ENCODE measurements at places on chromosomes 7 and 10.

- DNase-seq = no peak
Measured at GRCh38 chr7:105377903-105378302, 10.8 kb downstream of the SRPK2 start.

GRCh38 chr10:116241642-116242410, 31.2 kb downstream of the GFRA1 start:
- DNase-seq = no peak

DNA sequence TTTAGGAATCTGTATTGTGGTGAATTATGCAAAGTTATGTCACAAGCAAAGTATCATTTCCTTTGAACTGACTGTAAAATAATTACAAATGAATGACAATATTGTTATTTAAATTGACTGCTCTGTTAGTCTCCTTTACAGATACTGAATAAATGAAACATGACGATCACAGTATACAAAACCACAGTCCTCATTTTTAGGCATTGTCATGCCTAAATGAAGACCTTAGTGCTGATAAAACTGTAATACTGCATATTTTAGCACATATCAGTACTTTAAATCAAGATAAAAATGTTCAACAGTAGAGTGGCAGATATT, 39.7 kb upstream of the FEZF1 start:
- no peak for DNase-seq

DNA sequence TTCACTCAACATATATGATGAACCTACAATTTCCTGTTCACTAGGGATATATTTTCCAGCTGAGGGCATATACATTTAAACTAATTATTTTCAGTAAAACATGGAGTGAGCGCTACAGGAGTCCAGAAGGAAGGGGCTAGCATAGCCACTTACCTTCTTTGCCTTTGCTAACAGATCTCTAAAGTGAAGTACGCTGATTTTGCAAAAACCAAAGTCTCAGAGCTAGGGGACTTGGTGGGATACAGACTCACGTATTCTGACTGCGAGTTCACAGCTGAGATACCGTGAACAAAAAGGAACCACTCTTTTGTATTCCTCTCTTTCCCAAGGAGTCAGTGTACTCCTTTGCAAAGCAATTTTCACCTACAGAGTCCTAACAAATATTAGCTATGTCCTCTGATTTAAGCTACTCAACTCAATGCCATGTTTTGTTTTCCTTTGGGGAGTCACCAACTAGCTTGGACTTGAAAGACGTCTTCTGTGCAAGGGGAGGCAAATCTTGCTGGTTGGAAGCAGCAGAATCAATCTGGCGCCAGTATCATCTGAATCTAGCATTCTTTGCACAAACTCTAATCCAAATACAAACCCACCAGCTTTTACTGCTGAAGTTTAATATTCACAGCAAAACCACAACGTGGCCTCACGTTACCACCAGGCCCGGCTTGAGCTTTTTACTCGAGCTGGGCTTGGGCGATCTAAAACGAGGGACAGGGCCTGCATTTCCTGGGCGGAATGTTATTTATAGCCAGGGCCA, 657 bp downstream of the CDNF start:
- no peak for DNase-seq

GRCh38 chr10:114081911-114082583, 38.4 kb downstream of the ADRB1 start:
- DNase-seq = no peak

DNA sequence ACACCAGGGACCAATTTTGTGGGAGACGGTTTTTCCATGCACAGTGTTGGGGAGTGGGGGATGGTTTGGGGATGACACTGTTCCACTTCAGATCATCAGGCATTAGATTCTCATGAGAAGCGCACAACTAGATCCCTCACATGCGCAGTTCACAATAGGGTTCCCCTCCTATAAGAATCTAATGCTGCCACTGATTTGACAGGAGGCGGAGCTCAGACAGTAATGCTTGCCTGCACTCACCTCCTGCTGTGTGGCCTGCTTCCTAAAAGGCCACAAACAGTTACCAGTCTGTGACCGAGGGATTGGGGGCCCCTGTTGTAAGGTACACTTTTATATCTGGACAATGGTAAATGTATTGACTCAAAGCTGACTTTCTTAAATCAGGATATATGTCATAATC, 45.6 kb upstream of the TRIL start:
- no peak for DNase-seq

- no peak for DNase-seq
Measured at GRCh38 chr7:77579797-77580196, 42.7 kb downstream of the PTPN12 start.

GRCh38 chr10:99460070-99460469, 29.6 kb upstream of the GOT1 start:
- no peak for DNase-seq

- DNase-seq = no peak
Measured at GRCh38 chr10:59606551-59606961, 103.1 kb downstream of the SLC16A9 start.

- DNase-seq = no peak
Measured at GRCh38 chr10:1190052-1190395, 133.8 kb downstream of the WDR37 start.

- no peak for DNase-seq
Measured at GRCh38 chr10:33732161-33732680, 397.8 kb upstream of the NRP1 start.

DNA sequence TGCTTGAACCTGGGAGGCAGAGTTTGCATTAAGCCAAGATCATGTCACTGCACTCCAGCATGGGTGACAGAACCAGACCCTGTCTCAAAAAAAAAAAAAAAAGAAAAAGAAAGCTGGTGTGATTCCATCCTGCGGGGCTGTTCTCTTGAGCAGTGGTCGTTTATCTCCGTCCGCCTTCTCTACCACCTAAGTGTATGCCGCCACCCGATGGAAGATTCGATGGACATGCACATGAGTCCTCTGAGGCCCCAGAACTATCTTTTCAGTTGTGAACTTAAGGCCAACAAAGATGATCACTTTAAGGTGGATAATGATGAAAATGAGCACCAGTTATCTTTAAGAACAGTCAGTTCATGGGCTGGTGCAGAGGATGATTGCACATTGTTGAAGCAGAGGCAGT, 65.7 kb downstream of the ABRAXAS2 start:
- DNase-seq = no peak

DNA sequence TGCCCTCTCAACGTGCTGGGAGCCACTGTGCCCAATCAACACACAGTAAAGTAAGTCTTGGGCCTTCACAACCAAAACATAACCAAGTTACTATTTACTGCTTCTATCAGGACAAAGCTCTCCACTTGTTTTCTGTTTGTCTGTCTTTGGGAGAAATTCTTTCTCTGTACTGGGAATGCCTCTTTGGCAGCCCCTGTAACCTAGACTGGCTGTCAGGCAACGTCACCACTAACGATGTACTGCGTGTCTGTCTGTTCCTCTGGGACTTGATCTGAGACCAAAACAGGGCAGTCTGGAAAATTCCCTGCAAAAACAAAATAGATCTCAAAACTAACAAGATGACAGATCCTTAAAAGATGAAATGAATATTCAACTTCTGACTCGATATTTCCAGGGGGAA, 113.0 kb downstream of the SMURF1 start:
- DNase-seq = no peak

DNA sequence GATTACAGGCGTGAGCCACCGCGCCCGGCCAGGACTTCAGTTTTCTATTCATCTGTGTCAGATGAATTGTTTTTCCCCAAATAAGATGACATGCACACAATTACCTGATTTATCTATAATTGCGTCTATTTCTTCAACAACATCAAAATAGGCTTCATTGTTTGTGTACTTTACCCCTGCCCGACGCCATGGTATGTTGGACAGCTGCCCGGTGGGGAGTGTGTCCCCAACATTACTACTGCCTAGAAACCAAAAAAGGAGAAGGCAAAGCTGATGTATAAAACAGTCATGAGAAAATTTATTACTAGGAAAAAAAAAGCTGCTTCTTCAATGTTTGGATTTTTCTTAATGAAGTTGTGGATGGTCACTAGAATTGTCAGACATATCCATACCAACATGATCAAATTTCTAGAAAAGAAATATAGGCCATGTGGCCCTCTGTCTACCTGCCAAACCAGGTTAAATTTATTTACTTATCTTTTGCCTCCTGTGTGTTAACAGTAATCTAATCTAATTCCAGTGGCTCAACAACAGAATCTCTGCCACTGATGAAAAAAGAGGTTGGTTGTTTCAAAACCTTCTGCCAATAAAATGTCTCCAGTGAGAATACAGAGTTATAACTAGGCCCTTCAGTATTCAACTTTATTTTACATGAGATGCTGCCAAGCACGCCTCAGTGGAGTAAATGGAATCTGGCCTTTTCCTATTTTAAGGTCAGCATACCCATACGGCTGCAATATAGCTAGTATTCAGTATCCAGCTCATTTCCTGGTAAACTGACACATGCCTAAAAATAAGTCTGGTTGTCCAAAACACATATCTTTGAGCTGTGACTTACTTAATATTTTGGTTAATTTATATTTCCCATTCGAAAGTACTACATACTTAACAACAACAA, 16.5 kb downstream of the AP3M1 start:
- no peak for DNase-seq

DNA sequence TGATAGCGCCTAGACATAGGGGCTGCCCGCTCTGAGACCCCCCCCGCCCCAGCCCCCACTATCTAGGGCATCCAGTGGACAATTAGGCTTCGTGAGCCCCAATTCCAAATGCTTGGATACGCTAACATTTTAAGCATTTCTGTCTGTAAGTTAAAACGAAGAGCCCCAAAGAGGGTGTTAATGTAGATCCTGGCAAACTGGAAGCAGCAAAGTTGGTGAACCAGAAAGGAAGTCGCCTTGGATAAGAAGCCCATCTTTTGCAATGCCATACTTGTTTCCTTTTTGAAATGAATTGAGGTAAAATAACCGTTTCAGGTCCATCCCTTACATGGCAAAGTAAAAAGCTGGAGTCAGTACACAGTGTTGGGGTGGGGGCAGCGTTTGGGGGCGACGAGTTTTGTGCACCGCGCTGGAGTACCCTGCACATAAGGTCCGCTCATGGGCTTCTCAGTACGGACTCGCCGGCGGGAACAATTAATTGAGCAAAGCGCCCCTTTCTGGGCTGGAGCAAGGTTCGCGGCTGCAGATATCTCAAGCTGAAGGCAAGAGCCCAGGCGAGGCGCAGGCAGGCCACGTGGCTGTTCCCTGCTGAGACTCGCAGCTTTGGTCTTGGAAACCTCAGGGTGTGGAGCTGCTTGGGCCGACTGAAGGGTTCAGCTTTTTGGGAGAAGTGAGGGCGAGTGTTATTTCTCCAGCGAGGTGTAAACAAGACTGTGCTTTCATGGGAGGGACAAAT, 1.4 kb upstream of the TWIST1 start:
- no peak for DNase-seq

GRCh38 chr10:132350391-132350790, 18.4 kb downstream of the LRRC27 start:
- no peak for DNase-seq

- no peak for DNase-seq
Measured at GRCh38 chr7:30816645-30817370, 45.6 kb downstream of the MINDY4 start.

DNA sequence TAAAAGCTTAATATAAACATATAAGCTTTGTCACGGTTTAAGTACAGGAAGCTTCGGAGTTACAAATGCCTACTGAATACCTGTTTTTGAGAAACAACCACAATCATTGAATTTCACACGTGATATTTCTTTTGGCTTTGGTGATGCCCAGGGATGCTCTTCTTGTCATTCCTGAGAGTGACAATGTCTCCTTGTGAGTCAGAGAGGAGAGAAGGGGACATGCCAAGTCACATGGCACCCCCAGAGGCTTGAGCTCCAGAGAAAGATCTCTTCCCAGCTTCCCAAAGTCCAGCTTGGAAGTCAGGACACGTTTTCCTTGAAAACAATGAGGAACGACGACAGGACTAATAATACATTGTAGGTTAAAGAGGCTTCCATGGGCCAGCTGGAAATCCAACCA, 242.4 kb downstream of the ARHGAP21 start:
- DNase-seq = no peak

GRCh38 chr7:111711426-111712065, 149.3 kb upstream of the IMMP2L start:
- DNase-seq = no peak

DNA sequence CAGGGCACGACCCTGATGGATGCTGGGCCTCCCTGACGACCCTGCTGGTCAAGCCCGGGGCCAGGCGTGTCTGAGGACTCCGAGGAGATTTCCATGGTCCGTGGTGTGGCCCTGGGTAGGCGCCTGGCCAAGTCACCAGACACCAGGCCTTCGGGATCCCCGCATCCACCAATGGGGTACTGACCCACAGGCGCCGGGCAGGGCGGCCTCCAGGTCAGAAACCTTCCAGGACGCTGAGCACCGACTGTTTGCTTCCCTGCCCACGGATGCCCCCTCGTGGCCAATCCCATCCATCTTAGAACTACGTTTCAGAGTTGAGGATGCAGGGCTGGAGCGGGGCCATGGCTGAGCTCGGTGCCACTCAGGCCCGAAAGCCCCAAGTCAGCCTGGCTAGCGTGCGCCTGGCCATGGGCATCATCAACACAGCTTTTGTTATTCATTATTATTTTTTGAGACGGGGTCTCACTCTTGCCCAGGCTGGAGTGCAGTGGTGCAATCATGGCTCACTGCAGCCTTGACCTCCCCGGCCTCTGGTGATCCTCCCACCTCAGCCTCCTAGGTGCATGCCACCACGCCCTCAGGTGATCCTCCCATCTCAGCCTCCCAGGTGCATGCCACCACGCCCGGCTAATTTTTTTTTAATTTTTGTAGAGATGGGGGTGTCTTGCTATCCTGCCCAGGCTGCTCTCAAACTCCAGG, 7.1 kb upstream of the AMZ1 start:
- peak; percentile 40 for DNase-seq

GRCh38 chr7:106895246-106895864, 30.3 kb downstream of the PIK3CG start:
- no peak for DNase-seq

DNA sequence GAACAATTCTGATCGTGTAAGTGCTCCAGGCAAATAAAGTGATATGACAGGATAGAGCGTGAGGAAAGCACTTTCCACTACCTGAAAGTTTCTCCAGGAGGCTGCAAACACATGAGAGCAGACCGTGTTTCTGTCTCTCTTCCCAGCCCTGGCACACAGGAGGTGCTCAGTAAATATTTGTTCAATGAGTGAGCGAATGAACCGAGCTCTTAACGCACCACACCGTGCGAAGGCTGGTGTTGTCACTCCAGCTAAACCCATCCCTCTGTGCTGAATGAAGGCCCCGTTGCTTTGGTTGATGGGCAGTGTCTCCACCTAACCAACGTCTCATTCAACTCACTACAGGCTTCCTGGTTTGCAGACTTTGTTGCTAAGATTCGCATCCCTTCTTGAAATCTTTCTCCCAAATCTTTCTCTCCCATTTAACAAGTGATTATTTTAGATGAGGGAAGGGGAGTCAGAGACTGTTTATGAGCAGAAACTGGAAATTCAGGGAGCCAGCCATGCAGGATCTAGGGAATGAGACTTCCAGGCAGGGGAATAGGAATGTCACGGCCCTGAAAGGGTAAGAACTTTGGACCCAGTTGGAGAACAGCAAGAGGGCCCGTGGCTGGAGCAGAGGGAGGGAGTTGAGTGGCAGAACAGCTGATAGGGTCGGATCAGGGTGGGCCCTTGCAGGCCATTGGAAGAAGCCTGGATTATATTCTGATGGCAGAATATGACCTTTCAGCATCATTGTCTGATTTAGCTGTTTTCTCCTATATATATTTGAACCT, 282.6 kb downstream of the CAMK1D start:
- no peak for DNase-seq

GRCh38 chr7:32535162-32535702, 39.9 kb downstream of the AVL9 start:
- DNase-seq = no peak

All from activated CD4-positive, alpha-beta T cell treated with anti-CD3 and anti-CD28 coated beads, Interleukin-2, amount 50 U/mL, for 4 hours (primary cell).